EH (cell line): ENCODE measurements at places on chromosomes 4 and X.

- DNase-seq, result peak; percentile 95
Measured at GRCh38 chr4:182240161-182241130, 2.8 kb upstream of the TENM3 start.

DNA sequence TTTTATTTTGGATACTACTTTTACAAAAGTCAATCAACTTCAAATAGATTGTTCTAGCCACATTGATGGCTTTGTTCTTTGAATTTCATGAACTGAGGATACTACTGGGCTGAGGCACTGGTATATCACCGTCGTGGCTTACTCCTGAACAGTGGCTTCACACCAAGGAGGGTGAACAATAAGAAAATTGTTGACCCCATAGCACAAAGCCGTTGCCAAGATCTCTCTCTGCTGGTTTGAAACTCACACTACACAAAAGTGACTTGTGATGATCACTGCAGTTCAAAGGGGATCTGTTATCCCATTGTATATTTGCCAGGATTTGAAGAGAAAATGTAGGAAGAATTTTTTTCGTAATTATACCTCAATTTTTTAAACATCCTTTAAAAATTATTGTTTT is 119.6 kb downstream of the PDLIM5 start:
- DNase-seq, result no peak

GRCh38 chrX:71466979-71467523 is 65.9 kb upstream of the OGT start:
- no peak for DNase-seq

DNA sequence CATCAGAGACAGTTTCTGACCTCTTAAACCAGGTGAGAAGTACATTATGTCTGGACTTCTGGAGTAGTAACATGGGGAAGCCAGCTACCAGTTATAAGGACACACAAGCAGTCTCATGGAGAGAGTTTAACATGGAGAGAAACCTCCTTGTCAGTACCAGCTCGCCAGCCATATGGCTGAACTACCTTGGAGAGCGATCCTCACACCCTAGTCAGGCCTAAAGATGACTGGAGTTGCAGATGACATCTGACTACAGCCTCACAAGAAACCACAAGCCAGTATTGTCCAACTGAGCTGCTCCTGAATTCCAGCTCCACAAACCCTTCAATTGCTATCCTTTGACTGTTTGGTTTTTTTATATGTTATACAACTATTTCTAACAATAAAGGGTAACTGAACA is 49.8 kb downstream of the PDHA2 start:
- DNase-seq, result no peak

DNA sequence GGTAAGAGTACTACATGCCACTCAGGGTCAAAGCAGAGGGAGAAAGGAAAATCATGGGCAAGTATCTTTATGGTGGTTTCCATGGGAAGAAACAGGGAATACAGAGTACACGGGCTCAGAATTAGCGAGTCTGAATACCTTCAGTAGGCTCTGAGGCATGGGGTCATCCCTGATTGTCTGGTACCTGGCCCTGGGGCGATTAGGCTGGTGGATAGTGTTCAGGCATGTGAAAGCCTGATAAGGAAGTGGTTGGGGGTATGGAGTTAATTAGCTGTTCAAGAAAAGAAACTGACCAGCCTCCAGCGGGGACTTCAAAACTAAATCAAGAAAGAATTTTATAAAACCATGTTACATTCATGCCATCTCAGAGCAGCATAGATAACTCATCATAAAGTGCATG is 518.8 kb downstream of the RAB28 start:
- no peak for DNase-seq

- DNase-seq, result no peak
Measured at GRCh38 chr4:42561031-42561430, 95.9 kb downstream of the ATP8A1 start.

- DNase-seq, result no peak
Measured at GRCh38 chr4:5884796-5885195, 8.1 kb downstream of the CRMP1 start.

- DNase-seq, result peak; percentile 36
Measured at GRCh38 chr4:71156616-71157015, 163.2 kb downstream of the DCK start.

DNA sequence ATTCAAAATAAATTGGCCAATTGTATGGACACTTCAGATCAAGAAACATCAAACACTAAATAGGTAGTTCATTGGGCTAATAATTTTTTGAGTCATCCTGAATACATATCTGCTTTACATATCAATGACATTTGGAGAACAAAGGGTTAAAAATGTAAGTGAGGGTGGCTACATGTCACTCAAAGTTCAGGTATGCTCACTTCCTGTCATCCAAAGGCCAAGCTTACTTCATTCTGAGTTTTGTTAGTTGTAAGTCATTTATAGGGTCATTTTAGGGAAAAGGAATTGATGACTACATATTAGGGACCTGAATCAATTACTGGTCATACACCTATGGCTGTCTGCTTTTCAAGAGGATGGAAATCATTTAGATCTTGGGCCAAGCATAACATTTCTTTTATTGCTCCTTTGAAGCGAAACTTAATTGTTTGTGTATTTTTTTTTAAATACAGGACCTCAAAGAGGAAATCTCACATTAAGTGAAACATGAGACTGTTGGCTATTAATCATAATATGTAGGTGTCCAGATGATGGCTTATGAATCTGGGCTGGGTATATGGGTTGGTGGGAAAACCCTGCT is 119.2 kb upstream of the LEF1 start:
- DNase-seq, result no peak

GRCh38 chrX:117977526-117977925 is 139.1 kb downstream of the KLHL13 start:
- DNase-seq, result no peak

DNA sequence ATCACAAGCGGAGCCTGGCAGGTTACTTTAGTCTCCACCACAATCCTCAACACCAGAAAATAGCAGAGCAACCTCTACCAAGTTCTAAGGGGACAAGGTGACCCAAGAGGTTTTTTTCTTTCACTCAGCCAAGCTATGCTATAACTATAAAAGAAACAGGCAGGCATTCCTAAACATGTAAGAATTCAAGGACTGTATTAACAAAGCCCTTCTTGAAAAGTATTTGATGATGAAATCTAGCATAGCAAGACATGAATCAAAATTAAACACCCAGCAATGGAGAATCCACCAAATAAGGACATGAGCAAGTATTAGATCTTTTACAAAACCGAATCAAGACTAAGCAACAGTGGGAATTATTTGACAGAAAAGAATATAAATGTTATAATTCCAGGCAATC is 25.7 kb upstream of the C1QTNF7 start:
- DNase-seq, result peak; percentile 83

DNA sequence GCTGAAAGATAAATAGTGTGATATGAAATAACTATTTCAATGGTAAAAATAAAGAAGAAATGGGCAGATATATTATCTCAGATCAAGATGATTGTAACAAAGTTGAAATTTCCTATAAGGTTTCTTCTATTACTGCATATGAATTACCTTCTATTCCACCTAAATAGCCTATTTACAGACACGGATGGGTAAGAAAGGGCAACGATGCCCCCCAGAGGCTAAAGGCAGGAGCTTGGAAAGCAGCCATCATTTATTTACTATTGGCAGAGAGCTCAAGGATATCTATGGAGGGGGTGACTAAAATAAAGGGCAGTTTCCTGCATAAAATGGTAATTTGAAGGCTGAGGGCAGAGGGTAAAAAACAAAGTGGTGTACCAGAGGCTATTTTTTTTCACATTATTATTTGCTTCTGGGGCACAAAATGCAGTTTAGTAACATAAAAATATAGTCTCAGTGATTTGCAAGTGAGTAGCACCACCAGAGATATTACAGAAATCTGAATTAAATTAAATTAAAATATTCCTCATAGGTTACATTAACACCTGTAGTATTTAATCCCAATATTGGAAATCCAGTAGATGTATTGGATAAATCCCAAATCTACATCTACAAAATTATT is 123.1 kb downstream of the BTC start:
- peak; percentile 69 for DNase-seq

DNA sequence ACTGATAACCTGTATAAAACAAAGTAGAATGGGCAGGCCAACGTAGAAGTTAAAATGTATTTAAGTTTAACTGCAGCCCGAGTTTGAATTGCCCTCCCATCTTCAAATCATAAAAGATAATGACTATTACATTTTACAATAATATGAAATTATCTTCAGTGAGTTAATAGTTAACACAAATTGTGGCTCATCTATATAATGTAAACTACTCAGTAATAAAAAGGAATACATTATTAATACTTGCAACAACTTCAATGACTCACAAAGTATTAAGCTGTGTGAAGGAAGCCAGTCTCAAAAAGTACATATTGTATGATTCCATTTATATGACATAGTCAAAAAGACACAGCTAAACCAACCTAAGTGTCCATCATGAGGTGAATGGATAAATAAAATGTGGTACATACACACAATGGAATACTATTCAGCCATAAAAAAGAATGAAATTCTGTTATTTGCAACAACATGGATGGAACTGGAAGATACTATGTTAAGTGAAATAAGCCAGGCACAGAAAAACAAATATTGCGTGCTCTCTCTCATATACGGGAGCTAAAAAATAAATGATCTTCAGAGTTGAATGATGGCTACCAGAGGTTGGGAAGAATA is 7.8 kb downstream of the PLRG1 start:
- DNase-seq, result no peak

GRCh38 chrX:136866337-136867095 is 14.0 kb downstream of the RBMX start:
- no peak for DNase-seq

GRCh38 chr4:169293343-169294176 is 22.8 kb upstream of the SH3RF1 start:
- DNase-seq, result no peak

- no peak for DNase-seq
Measured at GRCh38 chr4:75235359-75235951, 278.7 kb downstream of the RCHY1 start.

DNA sequence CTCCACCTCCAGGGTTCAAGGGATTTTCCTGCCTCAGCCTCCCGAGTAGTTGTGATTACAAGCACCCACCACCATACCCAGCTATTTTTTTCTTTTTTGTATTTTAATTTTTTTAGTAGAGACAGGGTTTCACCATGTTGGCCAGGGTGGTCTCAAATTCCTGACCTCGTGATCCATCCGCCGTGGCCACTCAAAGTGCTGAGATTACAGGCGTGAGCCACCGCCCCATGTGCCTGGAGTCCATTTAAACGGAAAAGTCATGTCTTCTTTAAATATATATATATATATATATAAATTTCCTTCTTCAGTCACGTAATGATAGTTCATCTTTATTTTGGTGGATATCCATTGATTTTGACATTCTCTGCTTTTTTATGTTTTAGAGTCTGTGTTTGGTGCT is 264.0 kb upstream of the PITX2 start:
- DNase-seq, result no peak

- no peak for DNase-seq
Measured at GRCh38 chr4:337932-338758, 531 bp downstream of the ZNF141 start.

GRCh38 chr4:52197306-52197705 is 146.2 kb downstream of the SPATA18 start:
- DNase-seq, result peak; percentile 24

DNA sequence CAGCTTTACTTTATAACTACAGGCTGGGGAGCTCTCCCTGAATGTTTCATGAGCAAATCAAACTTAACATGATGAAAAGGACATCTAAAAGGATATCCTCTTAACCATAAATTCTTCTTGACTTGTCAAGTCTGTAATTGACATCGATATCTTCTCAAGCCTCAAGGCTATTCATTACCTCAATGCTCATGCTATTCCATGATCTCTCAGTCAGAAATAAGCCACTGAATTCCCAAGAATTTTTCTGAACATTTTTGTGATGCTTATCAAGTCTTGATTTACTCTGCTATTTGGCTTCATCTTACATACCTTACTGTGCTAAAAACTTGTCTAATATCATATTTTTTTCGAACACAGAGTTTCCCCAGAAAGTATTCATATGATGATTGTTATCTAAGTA is 433.4 kb downstream of the PDGFC start:
- peak; percentile 65 for DNase-seq
